GOT3 (cell line): ENCODE measurements at places on chromosomes 7 and 10.

DNA sequence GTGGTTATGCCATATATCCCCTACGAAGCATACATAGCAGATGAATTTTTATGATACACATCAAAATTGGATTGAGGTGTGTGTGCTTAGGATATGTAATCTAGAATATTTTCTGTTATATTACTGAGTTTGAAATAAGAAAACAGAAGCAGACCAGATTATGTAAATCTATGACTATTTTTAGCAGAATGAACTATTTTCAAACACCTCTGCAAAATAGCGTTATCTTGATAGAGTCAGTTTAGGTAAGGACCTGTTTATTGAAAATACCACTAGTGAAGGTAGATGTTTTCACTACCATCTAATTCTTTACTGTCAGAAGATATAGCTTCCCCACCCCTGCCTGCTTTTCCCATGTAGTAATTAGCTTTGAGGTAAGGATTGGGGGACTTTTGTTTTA lies 9.1 kb downstream of the LANCL2 start:
- no peak for DNase-seq

DNA sequence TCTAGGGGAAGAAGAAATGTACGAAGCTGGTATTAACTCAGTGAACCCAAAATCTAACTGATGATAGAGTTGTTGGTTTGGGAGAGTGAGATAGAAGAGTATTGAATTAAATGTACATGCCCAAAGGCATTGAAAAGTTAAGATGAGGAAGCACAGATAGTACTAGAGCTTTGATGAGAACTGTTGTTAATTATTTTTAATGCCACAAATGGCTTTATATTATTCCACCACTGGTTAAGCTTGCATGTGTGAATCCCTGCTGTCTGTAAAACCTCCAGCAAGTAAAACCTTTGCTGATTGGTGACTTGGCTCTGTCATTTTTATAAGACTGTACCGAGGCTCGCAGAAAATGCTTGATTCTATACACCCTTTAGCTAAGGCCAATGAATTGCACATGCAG lies 382.7 kb upstream of the LRGUK start:
- no peak for DNase-seq

- DNase-seq = no peak
Observed at GRCh38 chr10:29761916-29762315, 127.1 kb upstream of the SVIL start.

DNA sequence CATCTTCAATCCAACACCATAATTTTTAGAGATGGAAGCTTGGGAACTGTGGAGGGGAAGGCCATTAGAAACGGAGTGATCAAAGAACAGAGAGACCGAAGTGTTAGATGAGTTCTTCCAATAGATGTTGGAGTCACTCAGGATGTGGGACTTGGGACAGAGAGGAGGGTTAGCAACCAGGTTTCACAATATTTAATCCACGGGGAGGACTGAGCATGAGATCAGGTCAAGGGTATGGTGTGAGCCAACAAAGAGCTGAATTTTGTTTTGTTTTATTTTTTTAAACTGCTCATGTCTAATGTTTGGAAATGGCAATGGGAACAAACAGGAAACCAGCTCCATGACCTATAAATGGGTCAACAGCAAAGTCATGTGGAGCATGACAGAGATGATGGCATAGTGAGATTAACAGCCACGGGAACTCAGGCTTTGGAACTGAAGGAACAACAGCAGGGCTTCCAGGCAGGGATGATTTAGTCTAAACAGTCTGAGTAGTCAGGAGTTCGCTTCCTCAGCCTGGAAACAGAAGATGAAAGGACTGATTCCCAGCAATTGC lies 38.9 kb upstream of the AMPH start:
- DNase-seq = no peak

GRCh38 chr7:14822481-14822854 lies 80.1 kb downstream of the DGKB start:
- no peak for DNase-seq
